ENCODE measurements at places on chromosomes 3 and 15.

DNA sequence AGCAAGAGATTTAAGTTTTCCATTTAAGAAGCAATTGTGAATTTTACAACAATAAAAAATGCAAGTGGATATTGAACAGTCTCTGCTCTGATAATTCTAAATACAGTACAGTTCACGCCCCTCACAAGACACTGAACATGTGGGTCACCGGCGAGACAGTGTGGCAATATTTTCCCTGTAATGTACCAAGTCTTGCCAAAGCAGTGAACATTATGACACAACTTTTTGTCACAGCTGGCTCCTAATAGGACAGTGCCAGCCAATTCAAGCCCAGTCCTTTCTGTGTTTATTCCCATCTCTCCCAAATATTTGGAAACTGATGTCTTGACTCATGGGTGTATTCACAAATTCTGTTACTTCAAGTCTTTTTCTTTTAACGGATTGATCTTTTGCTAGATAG is 62.3 kb downstream of the PPARG start:
- DNase-seq, result no peak

DNA sequence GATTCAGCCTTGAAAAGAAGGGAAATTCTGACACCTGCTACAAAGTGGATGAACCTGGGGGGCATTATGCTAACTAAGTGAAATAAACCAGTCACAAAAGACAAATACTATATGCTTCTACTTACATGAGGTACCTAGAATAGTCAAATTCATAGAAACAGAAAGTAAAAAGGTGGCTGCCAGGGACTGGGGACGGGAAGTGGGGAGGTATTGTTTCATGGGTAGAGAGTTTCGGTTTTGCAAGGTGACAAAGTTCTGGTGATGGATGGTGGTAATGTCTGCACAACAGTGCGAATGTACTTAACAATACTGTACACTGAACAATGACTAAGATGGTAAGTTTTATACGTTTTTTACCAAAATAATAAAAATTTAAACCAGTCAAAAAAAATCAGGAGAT is 4.8 kb downstream of the IDH2 start:
- peak; percentile 83 for DNase-seq

- no peak for DNase-seq
These were observed 1.6 kb downstream of the EIF4A2 start for GRCh38 chr3:186784820-186785494.

DNA sequence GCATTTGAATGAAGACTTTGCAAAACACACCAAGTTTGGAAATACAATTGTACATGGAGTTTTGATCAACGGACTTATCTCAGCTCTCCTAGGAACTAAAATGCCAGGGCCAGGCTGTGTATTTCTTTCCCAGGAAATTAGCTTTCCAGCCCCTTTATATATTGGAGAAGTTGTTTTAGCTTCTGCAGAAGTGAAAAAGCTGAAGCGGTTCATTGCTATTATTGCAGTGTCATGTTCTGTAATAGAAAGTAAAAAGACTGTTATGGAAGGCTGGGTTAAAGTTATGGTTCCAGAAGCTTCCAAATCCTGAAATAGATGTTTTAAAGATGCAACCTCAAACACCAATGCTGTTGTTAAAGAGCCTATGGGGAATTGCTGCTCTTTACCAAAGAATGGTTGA is 11.5 kb downstream of the HTD2 start:
- no peak for DNase-seq

DNA sequence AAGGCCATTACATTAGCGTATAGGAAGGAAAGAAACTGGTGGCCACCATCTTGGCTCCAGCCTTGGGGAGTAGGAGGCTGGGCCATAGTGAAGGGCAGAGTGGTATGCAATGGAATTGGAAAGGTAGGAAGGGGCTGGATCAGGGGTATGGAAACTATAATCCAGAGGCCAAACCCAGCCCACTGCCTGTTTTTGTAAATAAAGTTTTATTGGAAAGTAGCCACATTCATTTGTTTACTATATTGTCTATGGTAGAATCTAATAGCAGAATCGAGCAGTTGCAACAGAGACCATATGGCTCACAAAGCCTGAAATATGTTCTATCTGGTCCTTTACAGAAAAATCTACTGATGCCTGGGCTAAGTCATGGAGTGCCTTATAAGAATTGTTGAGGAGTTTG is 14.1 kb upstream of the SH3BP5 start:
- no peak for DNase-seq

GRCh38 chr3:64022451-64023186 is 675 bp downstream of the PSMD6 start:
- no peak for DNase-seq
